Stimulated activated CD4-positive, alpha-beta T cell treated with anti-CD3 and anti-CD28 coated beads, Interleukin-15, amount 100 ng/mL, for 1 hour (primary cell): ENCODE measurements at places on chromosomes 11 and 22.
A peak's percentile ranks its signal among the peaks of the same experiment; 100 is the strongest.

- DNase-seq, result no peak
Measured at GRCh38 chr11:13042873-13043342, 33.8 kb downstream of the RASSF10 start.

- DNase-seq, result no peak
Measured at GRCh38 chr11:65129649-65130441, 4.5 kb downstream of the SYVN1 start.

DNA sequence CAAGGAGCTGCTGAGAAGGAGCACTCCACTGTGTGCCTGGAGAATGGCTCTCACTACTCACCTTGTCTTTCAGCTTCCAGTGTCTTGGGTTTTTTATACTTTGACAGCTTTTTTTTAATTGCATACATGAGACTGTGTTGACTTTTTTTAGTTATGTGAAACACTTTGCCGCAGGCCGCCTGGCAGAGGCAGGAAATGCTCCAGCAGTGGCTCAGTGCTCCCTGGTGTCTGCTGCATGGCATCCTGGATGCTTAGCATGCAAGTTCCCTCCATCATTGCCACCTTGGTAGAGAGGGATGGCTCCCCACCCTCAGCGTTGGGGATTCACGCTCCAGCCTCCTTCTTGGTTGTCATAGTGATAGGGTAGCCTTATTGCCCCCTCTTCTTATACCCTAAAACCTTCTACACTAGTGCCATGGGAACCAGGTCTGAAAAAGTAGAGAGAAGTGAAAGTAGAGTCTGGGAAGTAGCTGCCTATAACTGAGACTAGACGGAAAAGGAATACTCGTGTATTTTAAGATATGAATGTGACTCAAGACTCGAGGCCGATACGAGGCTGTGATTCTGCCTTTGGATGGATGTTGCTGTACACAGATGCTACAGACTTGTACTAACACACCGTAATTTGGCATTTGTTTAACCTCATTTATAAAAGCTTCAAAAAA lies 72.6 kb downstream of the NCAPD3 start:
- no peak for DNase-seq

DNA sequence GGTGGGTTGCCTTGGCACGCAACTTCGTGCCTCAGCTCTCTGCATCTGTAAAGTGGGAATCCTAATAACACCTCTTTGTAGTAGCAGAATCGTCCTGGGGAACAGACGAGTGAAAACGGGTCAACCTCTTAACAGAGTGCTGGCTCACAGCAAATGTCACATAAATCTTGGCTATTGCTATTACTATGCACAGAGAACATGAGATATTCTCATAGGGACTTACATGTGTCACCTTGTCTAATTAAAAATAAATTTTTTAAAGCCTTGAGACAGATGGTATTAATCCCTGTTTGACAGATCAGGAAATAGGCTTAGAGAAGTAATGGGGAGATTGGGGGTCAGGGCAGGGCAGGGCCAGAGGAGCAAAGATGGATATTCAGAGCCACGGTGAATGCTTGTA lies 44.3 kb upstream of the IGSF9B start:
- DNase-seq, result no peak

- DNase-seq, result no peak
Measured at GRCh38 chr22:48975316-48975741, 852.3 kb downstream of the BRD1 start.

- DNase-seq, result no peak
Measured at GRCh38 chr22:38298312-38299005, 18.8 kb downstream of the CSNK1E start.

GRCh38 chr22:34001701-34002466 lies 81.6 kb upstream of the LARGE1 start:
- DNase-seq, result no peak

DNA sequence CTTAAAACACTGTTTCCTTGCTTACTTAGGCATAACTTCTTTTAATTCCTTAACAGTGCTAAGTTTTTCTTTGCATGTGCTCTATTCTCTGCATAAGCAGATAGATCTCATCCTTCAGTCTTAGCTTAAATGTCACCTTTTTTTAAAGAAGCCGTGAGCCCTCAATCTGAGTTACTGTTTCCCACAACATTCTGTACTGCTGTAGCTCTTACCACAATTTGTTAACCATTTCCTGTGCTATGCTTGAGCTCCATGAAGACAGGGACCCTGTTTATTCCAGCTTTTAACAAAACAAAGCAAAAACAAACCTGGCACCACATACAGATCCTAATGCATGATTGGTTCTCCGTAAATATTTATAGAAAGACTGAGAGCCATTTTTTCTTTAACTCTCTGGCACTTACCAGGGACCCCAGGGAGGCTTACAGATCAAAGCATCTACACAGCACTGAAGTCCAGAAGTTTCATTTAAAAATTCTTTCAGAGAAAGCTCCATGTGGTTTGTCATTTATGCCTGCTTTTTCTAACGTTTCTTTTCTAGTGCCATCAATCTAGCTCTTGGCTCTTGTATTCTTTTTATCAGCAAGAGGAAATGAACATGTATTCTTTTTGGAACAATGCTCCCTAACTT lies 74.9 kb downstream of the DYNC2H1 start:
- no peak for DNase-seq

DNA sequence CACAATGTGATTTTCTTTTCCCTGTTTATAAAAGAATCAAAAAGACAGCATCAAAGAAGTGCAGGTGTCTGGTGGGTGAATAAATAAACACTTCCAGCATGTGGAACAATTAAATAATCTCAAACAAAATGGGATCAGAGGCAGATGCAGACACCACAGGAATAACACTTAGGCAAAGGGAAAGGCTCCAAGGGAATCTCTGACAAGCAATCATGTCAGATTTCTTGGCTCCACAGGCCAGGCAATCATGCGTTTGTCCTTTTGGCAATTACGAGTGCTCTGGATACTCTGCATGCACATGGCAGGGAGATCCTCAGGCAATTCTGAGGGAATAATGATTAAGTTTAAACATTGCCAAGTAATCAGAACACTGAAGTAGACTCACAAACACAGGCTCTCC lies 403.5 kb upstream of the LUZP2 start:
- no peak for DNase-seq

DNA sequence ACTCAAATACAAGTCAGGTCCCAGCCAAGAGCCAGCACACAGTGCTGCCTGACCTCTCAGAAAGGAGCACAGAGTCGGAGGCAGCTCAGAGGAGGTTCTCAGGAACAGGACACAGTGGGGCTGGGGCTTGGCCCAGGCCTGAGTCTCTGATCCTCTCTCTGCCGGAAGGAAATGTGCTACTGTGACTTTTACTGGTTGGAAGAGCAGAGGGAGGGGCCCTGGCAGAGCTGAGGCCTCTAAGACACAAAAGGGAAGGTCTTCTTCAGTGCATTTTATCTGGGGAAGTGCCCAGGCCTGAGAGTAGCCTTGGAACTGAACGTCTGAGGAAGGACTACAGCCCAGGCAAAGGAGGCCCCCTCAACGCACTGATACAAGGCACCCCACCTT lies 16.2 kb upstream of the CASTOR1 start:
- peak; percentile 26 for DNase-seq

DNA sequence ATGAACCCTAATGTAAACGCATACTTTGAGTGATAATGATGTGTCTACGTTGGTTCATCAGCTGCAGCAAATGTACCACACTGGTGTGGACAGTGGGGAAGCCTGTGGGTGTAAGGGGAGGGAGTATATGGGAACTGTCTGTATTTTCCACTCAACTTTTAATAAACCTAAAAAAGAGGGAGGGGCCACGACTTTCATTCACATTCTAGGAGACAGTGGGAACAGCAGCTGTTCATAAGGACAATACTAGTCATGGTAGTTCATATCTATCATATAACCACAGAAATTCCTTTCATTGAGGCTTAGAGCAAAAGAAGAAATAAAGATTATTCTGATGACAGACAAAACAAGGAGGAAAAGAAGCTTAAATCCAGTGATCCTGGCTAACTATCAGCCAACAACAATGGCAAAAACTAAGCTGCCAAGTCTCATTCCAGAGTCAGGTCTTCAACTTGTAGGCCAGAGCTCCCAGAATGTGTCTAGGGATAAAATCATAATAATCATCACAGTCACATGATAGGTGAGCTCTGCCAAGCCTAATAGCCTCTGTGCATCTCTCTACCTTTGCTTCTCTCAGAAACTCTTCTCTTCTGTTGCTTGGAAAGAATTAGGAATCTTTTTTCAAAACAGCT lies 59.4 kb upstream of the CHRM4 start:
- no peak for DNase-seq

GRCh38 chr11:66809592-66809991 lies 33.6 kb upstream of the RCE1 start:
- no peak for DNase-seq

- DNase-seq, result no peak
Measured at GRCh38 chr11:14125529-14125928, 163.0 kb downstream of the SPON1 start.

DNA sequence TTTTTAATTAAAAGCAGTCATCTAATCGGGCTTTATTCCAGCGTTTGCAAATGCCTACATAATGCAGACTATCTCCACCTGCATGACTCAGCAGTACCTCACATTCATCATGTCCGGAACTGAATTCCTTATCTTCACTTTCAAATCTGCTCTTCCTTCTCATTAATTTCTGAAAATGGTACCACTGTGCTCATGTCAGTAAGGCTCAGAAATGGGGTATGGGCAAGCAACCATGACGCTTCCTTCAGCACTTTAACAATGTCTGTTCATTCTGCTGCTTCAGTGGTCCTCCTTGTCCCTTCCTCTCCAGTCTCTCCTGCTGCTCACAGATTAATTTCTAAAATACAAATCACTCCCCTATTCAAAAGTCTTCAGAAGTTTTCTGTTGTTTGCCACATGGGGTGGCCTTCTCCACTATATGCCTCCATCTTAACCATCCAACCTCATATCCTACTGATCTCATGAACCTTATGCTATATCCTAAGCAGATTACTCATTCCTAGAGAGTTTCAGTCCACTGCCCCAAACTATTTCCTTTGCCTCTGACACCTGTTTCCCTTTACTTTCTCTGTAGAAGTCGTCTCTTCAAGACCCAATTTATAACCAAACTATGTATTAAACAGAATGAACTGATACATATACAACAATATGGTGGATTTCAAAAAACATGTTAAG lies 7.0 kb downstream of the GTF2H1 start:
- no peak for DNase-seq

DNA sequence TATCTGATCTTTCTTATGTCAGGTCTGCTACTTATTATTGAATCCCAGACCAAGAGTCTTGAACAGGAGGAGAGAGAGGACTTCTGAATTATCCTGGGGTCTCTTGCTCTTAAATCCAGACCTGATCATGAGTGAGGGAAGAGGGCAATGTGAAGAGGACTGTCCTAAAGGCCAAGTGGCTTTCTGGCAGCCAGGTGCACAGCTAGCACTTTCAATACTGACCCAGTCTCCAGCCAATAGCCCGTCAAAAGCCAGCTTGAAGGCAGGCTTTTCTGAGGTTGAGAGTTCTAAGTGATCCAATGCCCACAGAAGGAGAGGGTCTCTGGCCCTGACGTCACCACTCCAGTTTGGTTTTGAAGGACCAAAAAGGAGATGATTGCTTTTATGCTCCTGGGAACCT lies 37.2 kb downstream of the FBXO7 start:
- no peak for DNase-seq

GRCh38 chr11:33027846-33028536 lies 11.4 kb upstream of the TCP11L1 start:
- DNase-seq, result no peak

- no peak for DNase-seq
Measured at GRCh38 chr22:28815729-28816128, 15.4 kb upstream of the XBP1 start.

DNA sequence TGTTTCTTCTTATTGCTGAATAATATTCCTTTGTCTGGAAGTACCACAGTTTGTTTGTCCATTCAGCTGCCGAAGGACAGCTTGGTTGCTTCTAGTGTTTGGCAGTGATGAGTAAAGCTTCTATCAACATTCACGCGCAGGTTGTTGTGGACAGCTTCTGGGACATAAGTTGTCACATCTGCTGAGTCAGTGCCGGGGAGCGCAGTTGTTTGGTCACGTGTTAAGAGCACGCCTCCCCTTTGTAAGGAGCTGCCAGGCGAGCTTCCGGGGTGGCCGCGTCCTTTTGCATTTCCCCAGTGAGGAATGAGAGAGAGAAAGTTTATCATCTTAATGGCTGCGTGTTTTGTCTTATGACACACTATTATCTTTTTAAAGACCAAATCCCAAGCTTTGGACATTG lies 30.3 kb downstream of the SAMM50 start:
- no peak for DNase-seq

GRCh38 chr11:95143106-95143681 lies 53.5 kb downstream of the ENDOD1 start:
- no peak for DNase-seq

DNA sequence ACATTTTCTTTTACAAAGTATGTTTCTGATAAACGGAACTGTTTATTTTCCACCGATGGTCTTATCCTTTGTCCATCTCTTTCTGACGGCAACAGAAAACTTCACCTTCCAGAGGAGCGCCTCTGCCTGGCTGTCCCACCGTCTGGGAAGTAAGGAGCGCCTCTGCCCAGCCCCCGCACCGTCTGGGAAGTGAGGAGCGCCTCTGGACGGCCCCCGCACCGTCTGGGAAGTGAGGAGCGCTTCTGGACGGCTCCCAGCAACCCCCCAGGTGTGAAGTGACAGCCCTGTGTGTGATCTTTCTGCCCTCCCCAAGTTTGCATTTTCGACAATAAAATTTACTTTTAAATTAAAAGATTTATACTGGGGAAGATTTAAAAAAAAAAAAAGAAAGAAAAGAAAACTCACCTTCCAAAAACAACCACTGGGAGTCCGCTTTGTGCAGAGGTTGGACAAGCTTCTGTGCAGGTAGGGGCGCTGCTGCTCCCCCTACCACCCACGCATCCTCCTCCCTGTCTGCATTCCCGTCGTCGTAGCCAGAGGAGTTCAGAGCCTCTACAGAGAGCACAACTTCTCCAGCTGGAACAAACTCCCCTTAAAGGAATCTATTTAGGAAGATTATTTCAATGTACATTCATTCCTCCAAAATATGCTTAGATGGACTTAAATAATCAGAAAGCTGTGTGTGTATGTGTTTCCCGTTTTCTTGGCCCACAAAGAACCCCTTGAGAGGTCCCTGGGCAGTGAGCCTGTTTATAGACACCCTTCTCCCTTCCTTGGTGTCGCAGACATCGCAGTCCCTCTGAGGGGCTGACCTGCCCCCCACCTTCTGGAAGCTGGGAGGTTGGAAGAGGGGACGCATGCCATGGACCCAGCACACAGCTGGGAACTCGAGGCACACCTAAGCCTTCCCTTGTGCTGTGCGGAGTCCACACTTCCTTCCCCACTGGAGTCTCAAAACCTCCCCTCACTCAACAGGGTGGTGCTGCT lies 849 bp upstream of the APOBEC3B start:
- no peak for DNase-seq

- DNase-seq, result no peak
Measured at GRCh38 chr22:24109649-24110048, 71.6 kb upstream of the SUSD2 start.

- DNase-seq, result no peak
Measured at GRCh38 chr11:77590194-77590782, 535 bp downstream of the AQP11 start.

GRCh38 chr11:100769165-100769564 lies 82.1 kb downstream of the ARHGAP42 start:
- DNase-seq, result no peak

GRCh38 chr22:49449377-49449776 lies 378.3 kb downstream of the BRD1 start:
- DNase-seq, result no peak
